ENCODE measurements at places on chromosomes 3 and 15.

DNA sequence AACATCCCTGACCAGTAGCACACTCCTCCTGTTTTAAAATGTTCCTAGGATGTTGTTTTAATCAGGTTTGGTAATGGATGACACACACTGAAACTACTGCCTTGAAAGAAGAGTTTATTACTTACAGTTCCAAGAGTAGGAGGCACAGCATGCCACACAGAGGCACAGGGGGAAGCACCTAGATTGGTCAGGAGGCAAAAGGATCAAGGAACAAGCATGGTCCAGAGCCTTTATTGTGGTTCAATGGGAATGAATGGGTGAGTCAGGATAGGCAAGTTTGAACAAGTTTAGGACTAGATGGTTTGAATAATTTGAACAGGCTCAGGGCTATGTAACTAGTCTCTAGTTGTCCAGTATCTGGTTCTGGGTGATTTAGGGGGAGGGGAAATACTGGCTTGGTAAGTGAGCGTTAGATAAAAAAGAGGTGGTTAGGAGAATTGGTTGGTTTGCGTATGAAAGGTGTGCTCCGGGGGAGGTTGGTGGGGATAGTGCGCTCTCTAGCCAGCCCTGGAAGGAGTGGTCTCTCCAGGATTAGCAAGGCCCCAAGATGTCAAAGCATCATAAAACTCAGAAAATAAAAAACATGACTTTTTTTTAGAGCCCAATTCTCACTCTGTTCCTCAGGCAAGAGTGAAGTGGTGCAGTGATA, 35.1 kb downstream of the TMOD3 start:
- peak; percentile 55 for DNase-seq

GRCh38 chr15:92653836-92654539, 1.6 kb downstream of the FAM174B start:
- DNase-seq, result no peak

GRCh38 chr3:155323063-155323666, 29.7 kb upstream of the STRIT1 start:
- peak; percentile 12 for DNase-seq

DNA sequence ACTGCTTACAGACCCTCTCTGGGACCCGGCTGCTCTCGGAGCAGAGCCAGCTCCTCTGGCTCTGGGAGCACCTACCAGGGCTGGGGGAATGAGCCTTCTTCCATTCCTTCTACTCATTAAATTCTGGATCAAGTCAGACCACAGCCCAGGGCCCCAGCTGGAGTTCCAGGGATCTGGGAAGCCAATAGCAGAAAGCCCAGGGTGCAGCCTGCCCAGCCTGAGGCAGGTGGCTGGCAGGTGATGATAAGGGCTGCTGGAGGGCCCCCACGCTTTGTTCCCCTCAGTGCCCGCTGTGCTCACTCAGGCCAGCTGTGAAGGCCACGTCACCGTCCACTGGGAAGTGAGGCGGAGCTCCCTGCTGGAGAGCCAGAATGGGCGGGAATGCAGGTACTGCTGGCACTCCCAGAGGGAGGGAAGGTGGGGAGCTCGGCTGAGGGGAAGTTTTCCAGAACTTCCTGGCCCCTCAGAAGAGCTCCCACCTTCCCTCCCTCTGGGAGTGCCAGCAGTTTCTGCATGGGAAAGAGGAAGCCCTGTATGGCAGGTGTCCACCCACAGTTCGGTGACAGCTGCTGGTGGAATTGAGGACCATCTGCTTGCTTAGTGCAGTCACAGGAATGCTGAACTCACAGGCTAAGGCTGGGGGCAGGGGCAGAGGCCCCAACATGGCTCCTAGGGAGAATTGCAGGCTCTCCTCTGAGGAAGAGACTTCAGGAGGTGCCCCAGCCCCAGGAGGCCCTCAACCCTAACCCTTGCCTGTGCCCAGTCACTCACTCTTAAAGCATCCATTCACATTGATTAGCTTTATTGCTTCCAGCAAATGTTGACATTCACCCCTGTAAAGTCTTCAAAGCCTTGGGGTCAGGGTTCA, 12.6 kb upstream of the RTP3 start:
- DNase-seq, result no peak

- DNase-seq, result no peak
These were observed 408.7 kb downstream of the SHQ1 start for GRCh38 chr3:72439321-72440183.

GRCh38 chr3:151133917-151134450, 48.5 kb downstream of the MED12L start:
- DNase-seq, result no peak

GRCh38 chr3:43638594-43639447, 17.0 kb upstream of the ANO10 start:
- DNase-seq, result peak; percentile 54

DNA sequence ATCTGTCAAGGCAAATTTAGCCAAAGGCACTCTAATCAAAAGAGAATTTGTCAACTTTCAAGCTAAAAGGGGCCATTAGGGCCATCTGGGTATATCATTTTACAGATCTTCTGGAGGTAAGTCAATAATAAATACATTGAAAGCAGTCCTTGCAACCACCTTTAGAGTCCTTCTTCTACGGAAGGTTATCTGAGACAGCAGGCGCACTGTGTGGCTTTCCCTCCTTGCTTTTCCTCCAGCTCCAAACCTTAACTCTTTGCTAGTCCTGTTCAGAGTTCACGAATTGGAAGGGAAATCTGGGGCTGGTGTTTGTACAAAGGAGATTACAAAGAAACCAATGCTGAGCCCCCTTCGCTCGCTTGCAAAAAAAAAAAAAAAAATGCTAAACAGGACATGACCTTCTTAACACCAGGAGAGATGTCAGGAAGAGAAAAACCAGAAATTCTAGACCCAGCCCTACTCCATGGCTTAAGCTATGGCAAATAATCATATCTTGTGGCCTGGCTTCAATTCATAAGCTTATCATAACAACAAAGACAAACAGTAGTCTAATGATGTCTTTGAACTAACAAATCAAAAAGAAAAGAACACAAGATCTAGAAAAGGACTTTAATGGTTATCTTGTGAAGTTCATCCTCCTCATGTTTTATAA, 215.7 kb downstream of the STT3B start:
- no peak for DNase-seq

DNA sequence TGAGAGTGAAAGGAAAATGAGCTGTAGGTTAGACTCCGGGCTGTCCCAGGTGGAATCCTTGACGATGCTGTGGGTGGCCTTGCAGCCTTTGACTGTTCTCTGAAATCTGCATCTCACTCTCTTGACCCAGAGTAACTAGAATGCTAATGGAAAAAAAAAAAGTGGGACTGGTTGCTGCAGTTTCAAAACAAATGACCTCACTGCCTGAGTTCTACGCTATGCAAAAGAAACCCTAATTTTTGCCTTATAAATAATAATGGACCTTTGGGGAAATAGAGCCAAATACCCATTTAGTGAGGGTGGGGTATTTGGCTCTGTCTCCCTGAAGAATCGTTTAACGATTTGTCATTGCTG, 309.7 kb upstream of the C2CD4B start:
- no peak for DNase-seq

GRCh38 chr3:59072681-59073080, 22.9 kb upstream of the CFAP20DC start:
- no peak for DNase-seq

- no peak for DNase-seq
These were observed 17.1 kb downstream of the IQGAP1 start for GRCh38 chr15:90405055-90405607.

DNA sequence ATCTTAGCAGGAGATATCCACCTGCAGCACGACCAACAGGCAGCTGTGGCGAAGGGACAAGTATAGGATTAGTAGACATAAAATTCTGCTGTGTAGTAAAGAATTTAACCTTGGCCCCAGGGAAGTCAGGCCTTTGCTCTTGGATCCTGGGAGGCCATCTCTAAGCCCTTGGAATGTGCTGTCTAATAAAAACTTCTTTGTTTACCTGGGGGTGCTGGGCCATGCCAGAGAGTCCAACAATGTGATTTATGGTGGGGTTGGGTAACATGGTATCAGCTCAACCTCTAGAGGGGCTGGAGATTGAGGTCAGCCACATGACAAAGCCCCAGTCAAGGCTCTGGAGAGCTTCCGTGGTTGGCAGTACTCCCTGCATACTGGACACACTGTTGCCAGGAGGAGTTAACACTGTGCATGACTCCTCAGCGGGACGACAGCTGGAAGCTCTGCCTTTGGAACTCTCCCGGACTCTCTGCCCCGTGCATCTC, 52.4 kb downstream of the HEG1 start:
- no peak for DNase-seq

DNA sequence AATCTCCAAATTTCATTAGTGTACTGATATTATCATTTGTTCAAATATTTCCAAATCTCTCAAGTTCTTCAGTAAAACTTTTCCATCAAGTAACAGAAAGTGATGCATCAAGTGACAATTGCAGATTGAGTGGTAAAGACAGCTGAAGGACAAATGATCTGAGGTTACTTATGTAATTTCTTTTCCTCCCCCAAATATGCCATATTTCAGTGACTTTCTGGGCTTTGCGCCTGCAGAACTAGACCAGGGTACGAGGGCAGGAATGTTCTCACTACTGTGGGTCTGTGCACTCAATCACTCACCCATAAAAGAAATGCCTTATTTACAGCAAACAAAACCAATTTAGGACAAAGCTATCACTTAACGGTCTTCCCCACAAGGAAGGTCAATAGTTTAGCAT, 4.7 kb downstream of the SUCLG2 start:
- no peak for DNase-seq

DNA sequence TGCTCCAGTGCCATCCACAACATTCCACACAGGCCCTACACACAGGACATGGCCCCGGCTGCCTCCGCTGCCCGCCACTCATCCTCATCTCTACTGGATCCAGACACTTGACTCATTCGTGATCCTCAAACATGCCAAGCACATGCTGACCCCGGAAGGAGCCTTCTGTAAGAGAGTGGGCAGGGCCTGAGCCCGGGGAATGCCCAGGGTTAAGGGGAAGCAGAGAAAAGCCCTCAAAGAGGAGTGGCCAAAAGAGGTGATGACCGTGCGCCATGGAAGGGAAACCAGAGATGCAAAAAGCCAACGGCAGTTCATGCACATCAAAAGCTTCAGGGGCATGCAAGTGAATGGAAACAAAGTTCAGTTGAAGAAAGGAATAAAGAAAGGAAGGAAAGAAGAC, 46.1 kb downstream of the RFTN1 start:
- DNase-seq, result peak; percentile 69

DNA sequence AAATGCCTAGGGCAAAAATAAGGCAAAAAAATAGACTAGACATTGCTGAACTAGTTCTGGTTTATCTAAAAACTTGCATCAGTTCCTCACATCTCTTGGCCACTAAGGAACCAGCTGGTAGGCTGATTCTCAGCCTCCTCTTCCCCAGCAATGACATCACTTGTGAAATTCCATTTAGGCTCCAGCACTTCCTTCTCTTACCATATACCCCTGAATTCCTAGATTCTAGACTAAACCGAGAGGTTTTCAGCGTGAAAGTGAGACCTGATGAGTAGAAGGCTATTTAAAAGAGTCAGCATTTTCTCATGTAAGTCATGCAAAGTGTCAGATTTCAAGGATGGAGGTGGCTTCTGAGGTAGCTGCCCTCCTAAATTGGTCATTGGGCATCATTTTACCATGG, 247.1 kb upstream of the CDIN1 start:
- no peak for DNase-seq

DNA sequence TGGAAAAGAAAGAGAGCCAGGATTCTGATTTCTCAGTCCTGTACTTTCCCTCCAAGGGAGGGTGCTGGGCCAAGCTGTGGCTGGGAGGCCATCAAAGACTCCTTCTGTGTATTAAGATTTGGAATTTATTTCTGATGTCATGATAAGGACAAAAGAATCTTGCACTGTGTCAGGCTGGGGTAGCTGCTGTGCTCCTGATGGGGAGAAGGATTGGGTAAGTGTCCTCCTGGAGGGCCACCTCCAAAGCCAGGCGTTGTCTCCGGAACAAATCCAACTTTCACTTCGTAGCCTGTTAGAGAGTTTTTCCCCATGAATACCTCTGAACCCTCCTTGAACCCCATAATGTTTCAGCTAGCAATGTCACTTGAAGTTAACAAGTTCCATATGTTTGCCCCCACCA, 29.9 kb downstream of the CLDN11 start:
- no peak for DNase-seq

- peak; percentile 83 for DNase-seq
These were observed at the start of gene CAMK1 for GRCh38 chr3:9769426-9770275. TSS of gene CAMK1 (minus strand) at chr3:9769947. CDS start at chr3:9767749, 2,198 bp downstream.

DNA sequence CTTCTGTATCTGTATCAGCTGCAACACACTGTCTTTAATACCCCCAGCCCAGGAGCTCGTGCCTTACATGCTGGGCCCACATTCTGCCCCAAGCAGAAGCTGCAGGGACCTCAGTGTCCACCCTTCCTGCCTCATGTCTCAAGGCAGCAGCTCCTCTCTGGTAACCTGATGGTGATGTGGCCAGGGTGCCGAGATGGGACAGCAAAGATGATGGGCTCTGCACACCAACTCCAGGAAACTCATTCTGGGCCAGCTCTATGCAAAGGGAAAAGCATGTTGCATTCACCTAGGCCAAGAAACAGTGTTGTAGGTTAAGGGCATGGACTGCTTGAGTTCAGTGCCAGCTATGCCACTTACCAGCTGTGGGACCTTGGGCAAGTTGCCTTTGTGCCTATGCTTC, 79.5 kb upstream of the PRR23C start:
- DNase-seq, result no peak

DNA sequence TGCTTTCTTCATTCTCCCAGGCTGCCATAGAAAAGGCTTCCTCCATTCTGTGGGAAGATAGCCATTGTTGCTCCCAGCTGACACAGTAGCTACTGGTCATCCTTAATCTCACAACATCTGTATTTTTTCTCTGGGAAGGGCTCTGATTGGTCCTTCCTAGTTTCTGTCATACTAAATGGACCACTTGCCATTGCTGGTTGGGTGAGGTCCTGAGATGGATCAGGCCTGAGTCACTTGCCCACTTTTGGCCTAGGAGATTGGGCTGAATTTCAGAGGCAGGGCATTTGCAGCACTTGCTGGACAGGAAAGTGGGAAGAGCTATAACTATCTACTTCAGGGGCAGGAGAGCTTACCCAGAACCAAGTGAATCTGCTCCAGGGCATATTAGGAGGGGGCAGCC, 106.5 kb upstream of the PROK2 start:
- DNase-seq, result no peak

- no peak for DNase-seq
These were observed 5.6 kb upstream of the ROPN1 start for GRCh38 chr3:123997543-123997942.

- DNase-seq, result no peak
These were observed 381.6 kb upstream of the NAALADL2 start for GRCh38 chr3:174477491-174477890.

- no peak for DNase-seq
These were observed 445.0 kb upstream of the GOLIM4 start for GRCh38 chr3:168540726-168541125.

DNA sequence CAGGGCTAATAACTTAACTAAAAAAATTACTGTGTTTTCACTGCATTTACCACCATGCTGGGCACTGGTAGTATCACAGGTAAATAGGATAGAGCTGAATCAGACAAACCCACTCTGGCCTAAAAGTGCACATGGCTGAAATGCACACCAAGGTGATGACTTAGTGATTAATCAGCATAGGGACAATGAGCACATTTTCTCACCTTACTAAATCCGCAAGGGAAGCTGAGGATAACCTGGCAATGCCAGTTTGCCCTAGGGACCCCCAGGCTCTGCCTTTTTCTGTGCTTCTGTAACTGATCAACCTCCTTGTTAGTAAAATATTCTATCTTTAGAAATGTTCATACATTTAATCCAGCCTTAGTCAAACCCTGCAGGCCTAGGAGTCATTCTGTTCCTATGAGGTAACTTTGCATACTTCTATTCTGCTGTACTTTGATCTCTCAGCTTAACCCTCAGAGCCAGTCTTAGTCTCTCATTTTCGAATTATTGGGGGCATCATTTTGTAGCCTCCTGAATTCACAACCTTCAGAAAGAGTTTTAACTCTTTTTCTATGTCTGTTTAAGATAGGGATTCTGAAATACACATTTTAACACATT, 562.9 kb upstream of the KCNMB2 start:
- DNase-seq, result no peak

- no peak for DNase-seq
These were observed 21.7 kb upstream of the TPM1 start for GRCh38 chr15:63020759-63021430.
